ENCODE measurements at places on chromosomes 7 and 10.

- no peak for DNase-seq
These were observed 151.5 kb upstream of the AGR3 start for GRCh38 chr7:17033245-17033644.

DNA sequence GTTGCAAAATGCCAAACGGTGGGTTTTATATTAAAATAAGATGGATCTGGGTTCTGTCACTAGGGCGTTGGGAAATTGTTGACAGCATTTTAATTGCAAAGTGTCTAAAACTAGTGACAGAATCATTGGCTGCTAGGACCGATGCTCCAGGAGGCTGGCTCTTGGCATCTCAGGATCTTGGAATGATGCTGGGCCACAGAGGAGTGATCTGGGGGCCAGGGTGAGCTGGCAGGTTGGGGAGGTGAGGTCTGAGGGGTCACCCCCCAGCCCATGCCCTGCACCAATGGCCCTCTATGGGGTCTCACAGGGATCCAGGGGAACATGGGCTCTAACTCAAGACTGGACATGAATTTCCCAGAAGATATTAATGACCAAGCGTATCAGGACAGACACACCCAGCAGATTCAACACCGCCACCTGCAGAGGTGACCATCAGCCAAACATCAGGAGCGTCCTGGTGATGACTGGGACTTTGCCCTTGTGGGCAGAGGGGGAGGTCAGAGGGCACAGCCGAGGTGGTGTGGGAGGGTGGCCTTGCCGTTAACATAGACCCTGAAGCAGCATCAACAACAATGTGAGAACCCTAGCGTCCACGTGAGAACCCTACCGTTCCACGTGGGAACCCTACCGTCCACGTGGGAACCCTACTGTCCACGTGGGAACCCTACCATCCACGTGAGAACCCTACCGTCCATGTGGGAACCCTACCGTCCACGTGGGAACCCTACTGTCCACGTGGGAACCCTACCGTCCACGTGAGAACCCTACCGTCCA, 89.0 kb upstream of the PPP2R2D start:
- DNase-seq: no peak

GRCh38 chr10:32995066-32995622, 37.1 kb upstream of the ITGB1 start:
- no peak for DNase-seq

DNA sequence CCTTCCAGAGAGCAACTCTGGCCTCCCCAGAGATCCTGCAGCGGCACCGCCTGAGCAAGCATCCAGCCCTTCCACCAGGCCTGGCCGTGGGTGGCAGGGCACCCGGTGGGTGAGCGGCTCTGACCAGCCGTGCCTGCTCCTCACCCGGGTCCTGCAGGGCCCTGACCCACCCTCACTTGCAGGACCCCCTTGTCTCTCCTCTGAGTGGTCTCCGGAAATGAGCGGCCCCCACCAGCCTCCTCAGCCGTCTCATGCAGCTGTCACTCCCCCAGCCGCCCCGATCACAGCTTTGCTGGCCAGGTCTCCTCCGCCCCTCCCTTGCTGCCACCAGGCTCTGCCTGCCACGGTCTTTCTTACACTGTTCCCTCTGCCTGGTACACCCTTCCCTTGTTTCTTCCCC, 218.2 kb downstream of the TCERG1L start:
- DNase-seq: no peak

DNA sequence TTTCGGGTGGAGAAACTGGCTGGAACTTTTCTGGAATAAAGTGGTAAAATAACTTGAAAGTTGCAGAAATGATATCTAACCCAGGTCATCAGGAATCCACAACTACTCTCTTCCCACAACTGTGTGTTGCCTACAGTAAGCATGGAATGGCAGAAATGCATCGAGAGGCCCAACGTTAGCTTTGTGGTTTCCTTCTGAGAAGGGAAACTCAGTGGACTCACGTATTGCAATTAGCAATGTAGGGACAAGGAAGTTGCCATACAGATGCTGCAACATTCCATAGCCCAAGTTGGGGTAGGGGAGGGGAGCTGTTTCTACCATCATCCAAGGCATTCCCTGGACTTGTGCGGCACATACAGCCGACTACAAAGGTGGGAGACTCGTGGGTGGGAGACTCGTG, 1.9 kb downstream of the PON1 start:
- DNase-seq: no peak

DNA sequence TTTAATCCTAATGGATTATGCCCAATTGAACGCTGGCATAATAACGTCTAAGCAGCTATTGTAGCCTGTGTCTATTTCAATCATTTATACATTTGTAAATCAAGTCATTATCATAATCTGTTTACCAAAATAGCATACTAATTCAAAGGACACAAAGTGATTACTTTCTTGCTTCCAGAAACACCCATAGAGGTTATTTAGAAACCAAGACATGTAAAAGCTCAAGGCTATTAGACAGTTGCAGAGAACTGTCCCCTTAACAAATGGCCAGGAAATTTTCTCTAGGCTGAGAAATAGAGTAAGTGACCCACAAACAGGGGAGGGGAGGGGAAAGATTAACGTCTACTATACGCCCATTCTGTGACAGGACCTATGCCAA, 455.7 kb downstream of the PARD3 start:
- no peak for DNase-seq

GRCh38 chr10:120262857-120263547, 194.0 kb upstream of the PLPP4 start:
- DNase-seq: no peak

- DNase-seq: no peak
These were observed 141.1 kb upstream of the LRRTM3 start for GRCh38 chr10:66784770-66785169.

DNA sequence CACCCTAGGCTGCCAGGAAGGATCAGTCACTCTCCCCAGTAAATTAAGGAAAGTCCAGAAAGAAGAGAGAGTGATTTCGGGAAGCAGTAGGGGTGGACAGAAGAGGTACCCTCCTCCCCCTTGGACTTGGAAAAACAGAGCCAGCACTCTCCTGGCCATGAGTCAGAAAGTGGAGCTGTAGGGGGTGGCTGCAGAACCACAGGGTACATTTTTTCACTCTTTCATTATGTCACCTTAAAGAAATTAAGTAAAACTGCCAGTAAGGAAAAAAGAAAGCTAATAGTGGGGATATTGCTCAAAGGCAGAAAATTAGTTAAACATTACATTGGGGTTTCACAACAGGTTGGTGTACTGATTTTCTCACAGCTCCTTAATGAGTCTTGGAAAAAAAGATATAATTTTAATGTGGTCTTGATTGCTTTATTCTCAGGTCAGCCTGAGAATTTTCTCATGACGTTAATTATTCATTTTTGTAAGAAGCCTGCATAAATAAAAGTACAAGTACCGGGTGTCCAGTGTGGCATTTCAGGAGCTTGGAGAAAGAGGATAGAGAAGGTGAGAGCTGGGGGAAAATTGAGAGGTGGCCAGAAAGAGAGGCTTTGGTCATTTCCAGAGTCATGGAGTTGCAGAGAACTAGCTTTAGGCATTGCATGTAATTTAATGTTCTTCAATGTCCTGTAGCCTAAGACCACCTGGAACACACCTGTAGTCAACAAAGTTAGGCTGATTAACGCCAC, 23.2 kb upstream of the AOAH start:
- DNase-seq: no peak

DNA sequence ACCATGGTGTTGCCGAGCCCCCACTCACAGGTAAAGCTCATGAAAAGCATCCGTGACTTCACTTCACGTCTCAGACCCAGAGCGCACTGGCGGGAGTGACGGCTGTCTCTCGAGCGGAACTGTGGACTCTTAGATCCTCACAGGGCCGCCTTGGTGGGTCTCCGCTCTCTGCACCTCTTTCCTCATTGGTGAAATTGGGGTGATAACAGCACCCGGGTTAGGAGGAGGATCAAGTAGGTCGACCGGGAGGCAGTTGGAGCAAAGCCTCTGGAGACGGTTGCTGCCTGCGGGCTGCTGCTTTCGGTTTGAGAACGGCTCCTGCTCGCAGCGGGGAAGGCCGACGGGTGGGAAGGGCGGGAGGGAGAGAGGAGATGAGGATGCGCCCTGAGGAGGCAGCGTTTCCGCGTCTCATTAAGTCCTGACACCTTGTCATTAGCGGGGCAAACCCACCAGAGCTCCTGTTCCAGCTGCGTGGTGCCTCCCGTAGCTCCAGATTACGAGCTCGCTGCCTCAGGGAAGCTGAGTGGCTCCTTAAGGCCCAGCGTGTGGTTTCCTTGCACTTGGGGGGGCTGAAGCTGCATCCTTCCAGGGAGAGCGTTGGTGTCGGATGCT, 51.9 kb upstream of the CFAP46 start:
- no peak for DNase-seq

DNA sequence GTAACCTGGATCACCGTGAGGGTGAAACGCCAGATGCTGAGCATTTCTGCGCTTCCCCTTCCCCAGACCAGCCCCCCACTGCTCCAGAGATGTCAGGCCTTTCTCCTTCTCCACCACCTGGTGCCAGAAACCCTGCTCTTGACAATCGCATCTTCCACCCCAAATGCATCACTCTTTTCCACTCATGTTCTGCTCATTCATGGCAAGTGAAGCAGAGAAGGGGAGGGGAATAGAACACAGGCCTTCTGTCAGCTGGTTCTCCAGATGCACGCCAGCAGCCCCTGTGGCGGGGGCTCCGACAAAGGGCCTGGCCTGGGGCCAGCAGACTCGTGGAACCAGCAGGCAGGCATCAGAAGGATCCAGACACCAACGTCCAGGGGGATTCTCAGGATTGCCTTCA, 68.5 kb upstream of the SVIL start:
- DNase-seq: no peak

GRCh38 chr7:73352784-73353183, 24.8 kb downstream of the FKBP6 start:
- DNase-seq: no peak
